Cortex of kidney (tissue), 1 donor: ENCODE measurements at places on chromosomes 1 and 21.

DNA sequence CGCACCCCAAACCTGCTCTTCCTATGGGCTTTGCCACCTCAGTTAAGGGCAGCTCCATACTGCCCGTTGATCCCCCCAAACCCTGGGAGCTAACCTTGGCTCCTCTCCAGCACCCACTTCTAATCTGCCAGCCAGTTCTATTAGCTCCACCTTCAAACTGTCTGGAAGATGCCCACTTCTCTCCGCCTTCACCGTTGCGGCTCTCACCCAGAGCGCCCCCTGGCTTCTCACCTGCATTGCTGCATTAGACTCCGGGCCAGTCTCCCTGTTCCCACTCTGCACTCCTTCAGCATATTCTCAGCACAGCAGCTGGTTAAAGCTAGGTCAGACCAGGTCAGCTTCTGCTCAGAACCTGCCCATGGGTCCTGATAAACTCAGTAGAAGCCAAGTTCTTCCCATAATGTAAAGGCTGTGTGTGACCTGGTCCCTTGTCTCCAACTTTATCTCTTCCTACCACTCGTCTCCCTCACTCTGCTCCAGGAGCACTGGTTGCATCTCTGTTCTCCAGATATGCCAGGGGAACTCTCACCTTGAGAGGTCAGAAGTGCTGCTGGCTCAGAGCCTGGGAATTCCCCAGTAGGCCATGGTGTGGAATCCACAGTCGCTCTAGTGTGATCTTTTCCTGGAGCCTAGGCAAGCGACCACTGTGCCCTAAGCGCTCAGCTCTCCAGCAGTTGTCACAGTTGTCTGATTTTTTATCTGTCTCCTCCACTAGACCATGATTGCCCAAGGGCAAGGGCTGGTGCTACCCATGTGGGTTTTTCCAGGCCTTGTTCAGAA, 150.3 kb downstream of the HMGB4 start:
- no peak for DNase-seq

- no peak for DNase-seq
Observed at GRCh38 chr1:208180421-208180820, 63.8 kb downstream of the PLXNA2 start.

GRCh38 chr21:28781602-28782276, 210.9 kb downstream of the LTN1 start:
- no peak for DNase-seq

GRCh38 chr1:154325583-154326545, 539 bp downstream of the ATP8B2 start:
- no peak for DNase-seq

- no peak for DNase-seq
Observed at GRCh38 chr1:173669491-173669941, at the start of gene ANKRD45. Gene ANKRD45, minus strand, starts transcription at chr1:173669851. Its CDS starts 10,433 bp downstream, at chr1:173659418.
